Nucleus accumbens (tissue), 56 donors: ENCODE measurements at places on chromosomes 7 and 10.

DNA sequence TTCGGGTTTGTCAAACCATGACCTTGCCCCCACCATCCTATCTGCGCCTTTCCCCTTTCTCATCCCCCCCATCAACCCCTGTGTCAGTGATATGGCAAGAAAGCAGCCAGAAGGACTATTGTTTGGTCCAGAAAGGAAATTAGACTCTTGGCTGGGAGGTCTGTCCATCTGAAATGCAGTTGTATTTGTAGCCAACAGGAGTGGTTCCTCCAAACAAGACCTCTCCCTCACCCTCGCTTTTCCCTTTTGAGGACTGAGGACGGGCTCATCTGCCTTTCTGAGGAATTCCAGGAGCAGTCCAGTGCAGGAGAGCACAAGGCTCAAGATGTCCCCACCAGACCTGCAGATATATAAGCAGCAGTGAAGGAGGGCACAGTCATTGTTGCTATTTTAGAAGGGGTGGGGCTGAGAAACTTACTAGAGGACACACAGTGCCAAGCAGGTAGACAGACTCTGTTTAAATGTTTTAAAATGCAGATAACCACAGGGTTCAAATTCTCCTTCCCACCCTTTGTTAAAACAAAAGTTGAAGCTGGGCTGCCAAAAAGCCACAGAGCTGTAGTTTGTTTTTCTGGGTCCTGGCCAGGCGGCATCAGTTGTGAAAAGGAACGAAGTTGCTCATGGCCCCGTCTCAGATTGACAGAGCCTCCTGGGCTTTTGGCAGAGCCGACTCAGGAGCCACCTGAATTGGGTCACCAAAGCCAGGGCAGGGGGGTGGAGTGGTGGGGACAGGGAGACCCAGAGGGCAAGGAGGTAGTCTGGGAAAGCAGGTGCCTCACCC, 37.3 kb downstream of the CYP17A1 start:
- peak; percentile 17 for DNase-seq

DNA sequence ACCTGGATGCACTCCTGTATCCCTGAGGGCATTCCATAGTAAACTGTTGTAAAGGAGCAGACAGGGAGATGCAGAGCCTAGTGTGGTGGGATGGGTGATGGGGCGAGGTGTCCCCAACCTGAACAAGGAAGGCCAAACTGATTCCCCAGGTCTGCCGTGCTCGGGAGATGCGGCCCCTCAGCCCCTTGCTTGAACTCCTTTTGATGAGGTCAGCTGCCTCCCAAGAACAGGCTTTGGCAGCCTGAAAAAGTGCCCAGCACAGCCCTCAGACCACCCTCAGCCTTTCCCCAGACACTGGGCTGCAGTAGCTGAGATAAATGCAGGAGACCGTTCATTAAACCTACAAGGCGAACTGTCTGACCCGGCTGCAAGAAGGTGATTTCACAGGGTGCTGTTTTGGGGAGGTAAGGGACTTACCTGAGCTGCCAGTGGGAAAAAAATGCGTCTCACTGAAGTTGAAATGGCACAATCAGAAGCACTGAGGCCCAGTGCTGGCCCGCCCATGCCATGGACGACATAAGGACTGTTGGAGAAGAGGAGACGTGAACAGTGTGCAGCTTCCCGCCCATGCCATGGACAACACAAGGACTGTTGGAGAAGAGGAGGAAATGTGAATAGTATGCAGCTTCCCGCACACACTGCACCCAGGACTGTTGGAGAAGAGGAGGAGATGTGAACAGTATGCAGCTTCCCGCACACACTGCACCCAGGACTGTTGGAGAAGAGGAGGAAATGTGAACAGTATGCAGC, 148.4 kb upstream of the FAM20C start:
- no peak for DNase-seq

- DNase-seq: no peak
Observed at GRCh38 chr10:21813946-21814345, 189.6 kb downstream of the DNAJC1 start.

DNA sequence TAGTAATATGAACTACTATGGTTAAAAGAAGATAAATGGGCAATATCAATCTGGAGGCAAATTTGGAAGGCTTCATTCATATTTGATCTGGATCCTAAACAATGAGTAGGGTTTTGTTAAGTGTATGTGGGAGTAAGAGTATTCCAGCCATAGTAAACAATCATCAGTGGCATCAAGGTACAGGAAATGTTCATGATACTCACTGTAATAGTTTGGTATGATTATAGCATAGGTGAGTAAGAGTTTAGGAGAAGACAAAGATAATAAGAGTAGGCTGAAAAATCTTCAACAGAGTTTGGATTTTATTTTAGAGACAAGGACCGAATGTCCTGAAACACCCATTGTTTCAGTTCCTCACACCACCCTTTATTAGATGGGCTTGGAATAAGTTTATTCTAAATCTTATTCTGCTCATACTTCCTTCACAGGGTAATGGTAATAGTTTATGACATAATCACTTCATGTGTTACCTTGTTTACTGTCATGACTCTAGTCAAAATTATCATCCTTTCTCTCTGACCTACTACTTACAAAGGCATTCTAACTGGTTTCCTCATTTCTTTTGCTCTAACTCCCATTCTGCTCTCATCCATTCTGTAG, 38.9 kb downstream of the BRAF start:
- DNase-seq: no peak

- DNase-seq: no peak
Observed at GRCh38 chr7:27551803-27552400, 110.8 kb downstream of the HIBADH start.

GRCh38 chr7:158343526-158343925, 244.1 kb downstream of the PTPRN2 start:
- no peak for DNase-seq

DNA sequence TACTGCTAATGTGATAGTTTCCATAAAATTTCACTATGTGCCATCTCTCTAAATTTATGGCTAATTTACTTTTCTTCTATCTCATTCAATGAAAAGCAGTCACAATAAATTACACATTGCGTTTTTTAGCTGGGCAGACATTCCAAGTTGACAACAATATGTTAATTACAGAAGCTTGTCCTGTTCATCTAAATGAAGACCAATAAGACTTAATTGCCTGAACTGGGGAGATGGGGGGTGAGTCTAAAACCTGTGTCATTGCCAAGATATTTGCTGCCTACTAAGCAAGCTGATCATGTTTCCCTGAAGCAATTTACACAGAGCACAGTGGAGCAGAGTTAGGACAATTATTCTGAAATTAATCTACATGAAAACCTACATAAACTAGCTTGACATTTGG, 89.3 kb upstream of the ADRB1 start:
- DNase-seq: no peak

DNA sequence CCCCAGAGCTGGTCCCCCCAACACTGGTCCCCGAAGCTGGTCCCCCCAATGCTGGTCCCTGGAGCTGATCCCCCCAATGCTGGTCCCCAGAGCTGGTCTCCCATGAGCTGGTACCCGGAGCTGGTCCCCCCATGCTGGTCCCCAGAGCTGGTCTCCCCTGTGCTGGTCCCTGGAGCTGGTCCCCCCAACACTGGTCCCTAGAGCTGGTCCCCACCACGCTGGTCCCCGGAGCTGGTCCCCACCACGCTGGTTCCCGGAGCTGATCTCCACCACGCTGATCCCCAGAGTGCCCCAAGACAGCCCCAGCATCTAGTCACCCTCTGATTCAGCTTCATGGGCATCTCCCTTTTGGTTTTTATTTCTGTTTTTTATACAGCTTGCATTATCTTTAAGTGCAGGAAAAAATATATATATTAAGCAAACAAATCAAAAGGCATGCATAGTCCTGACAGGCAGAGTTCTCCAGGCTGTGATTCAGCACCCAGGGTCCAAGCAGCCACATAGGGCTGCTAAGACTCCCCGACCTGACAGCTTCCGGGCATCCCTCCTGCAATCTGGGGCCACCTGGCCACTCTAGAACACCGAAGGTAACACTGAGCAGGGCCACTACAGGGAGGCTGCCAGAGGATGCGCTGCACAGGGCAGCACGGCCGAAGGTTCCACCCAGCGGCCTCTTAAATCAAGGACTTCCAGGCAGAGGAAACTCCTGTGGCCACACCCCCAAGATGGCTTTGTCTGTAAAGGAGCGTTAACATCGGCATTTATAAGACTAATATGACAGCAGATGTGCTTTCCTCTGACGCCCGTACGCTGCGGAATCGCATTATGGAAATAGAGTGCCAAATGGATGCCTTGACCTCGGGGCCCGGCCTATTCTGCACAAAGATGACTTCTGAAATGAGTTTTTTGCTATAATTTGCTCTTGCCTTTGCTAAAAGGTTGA, 215.0 kb downstream of the PTPRN2 start:
- DNase-seq: no peak

- no peak for DNase-seq
Observed at GRCh38 chr7:12777257-12777656, 89.8 kb downstream of the ARL4A start.

DNA sequence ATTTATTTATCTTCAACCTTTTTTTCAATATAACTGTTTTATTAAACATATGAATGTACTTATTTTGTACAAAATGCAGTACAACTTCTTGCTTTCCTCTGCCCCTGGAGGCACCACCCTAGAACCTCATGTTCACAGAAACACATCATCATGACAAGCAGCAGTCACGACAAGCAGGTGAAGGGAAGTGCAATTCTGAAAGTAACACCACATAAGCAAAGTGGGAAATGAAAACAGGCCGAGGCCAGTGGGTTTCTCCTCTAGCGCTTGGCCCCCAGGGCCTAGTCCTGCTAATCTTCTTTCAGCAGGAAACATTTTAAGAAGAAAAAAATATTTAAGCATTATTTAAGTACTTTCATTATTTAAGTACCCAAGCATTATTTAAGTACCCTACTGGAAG, 598.1 kb downstream of the SH2D4B start:
- no peak for DNase-seq

- no peak for DNase-seq
Observed at GRCh38 chr10:121355161-121355560, 243.1 kb downstream of the FGFR2 start.

GRCh38 chr7:129401228-129401966, 32.8 kb upstream of the STRIP2 start:
- no peak for DNase-seq

DNA sequence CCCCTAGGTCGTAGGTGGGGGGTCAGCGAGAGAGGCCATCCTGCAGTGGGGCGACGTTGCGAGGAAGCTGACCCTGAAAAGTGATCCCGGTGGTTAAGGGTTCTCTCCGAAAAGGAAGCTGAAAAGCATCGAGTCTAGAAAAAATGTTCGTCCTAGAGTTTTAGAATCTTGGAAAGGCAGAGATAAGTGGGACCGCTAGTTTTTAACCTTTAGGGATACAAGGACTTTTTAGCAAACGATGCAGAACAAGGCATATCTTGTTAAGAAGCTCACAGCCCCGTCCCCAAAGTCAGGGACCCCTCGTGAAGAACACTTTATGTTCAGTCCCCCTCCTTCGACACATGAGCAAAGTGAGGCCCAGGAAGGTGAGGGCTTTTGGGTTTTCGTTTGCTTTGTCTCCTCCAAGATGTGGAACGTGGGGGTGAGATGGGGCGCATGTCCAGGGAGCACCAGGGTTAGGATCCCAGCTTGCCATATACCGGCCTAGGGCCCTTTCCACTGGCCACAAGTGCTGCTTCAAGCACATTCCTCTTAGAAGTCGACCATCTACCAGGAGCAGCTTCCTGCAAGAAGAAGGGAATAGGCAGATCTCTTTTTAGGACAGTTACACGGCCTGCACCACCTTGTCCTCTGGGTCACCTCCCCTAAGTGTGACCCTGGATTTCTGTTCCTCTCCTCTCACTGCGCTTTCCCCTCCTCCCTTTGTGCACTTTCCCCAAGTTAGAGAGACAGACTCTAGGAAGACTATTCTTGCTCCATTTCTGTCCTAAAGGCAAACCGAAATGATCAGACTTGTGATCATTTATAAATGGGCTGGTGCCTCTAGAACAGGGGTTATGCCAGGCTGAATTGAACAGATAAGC, 969 bp downstream of the SLC35G1 start:
- DNase-seq: no peak

DNA sequence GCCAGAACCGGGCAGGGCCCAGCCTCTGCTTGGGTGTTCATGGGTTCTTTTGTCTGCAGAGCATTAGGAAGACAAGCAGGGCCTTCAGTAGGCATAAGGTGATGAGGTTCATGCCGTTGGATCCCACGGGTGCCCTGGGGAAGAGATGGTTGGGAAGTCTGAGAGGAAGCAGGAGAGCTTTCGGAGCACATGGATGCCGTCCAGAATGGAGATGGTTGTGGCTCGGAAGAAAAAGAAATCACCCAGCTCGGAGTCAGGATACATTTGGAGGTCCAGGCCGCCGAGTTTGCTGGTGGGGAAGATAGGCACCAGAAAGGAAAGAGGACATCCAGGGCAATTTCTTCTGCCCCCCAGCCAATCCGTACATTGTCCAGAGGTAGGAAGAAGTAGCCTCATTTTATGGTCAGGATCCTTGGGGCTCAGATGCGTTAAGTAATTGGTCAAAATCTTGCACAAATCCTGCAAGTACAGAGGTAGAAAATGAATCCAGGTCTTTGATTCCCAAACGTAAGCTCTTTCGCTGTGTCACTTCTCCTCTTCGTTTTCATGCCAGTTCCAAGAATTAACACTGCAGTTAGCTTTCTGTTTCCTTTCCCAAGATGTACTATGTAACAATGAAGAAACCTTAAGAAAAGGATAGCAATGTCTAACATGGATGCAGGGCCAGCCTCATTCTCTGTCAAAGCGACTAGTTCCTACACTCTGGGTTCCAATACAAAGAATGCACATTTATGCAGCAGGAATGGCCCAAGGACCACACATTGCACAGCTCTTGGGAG, 147.8 kb upstream of the KLF6 start:
- no peak for DNase-seq

GRCh38 chr10:26525586-26525985, 87.4 kb downstream of the APBB1IP start:
- DNase-seq: no peak

- DNase-seq: no peak
Observed at GRCh38 chr10:127882801-127883459, 9.8 kb downstream of the CLRN3 start.

DNA sequence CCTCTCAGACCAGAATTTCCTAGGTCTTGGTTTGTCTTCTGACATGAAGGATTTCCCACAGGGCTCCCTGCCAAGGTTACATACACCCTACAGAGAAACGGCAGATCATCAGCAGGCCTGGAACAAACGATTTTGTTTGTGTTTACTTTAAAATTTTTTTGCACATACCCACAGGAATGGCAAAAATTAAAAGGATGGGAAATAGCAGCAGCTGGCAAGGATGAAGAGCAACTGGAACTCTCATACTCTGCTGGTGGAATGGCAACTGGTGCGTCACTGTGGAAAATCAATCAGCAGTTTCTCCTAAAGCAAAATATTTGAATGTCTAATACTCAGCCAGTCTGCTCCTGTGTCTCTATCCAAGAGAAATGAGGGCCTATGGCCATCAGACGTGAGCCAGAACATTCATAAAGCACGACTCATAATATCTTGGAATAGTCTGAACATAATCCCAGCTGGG, 6.5 kb downstream of the BAIAP2L1 start:
- DNase-seq: no peak

- DNase-seq: no peak
Observed at GRCh38 chr7:113431406-113431805, 313.1 kb upstream of the SMIM30 start.

GRCh38 chr10:68202960-68203353, 29.0 kb downstream of the ATOH7 start:
- DNase-seq: no peak

GRCh38 chr10:91875779-91876178, 33.5 kb downstream of the FGFBP3 start:
- DNase-seq: no peak
